GM04504 (cell line): ENCODE measurements at places on chromosomes 1 and 21.

- no peak for DNase-seq
These were observed 698 bp upstream of the UCK2 start for GRCh38 chr1:165826565-165827267.

- DNase-seq: no peak
These were observed 10.7 kb downstream of the AMPD2 start for GRCh38 chr1:109630081-109630897.

- no peak for DNase-seq
These were observed 286.1 kb downstream of the PCP4 start for GRCh38 chr21:40153351-40153750.

DNA sequence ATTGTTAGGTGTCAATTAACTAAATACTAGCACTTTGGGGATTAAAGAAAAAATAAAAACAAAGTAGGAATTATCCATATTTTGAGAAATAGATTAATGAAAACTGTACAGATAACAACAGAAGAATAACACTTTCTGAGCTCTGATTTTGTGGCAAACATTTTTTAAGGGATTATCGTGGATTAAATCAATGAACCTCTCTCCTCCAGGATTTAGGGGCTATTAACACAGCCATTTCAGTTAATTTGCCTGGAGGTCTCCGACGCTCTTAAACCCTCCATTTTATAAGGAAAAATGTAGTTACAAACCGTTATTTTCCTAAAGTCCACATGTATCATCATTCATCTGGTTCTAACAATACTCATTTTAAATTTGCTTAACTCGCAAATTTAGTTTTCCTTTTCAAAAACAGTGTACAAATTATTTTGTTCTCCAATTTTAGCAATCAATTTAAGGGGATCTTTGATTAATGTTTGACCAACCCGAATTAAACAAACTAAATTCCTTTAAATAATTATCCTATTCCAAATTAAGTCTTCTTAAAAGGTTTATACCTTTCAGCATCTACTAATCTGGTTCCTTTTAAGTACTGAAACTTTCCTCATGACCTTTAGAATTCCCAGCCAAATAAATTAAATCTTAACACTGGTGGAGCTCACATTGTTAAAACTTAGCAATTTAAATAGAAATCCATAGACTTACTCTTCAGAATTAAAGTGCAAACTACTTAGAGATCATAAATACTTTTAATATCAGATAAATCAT is 30.7 kb upstream of the RNF187 start:
- DNase-seq: no peak

DNA sequence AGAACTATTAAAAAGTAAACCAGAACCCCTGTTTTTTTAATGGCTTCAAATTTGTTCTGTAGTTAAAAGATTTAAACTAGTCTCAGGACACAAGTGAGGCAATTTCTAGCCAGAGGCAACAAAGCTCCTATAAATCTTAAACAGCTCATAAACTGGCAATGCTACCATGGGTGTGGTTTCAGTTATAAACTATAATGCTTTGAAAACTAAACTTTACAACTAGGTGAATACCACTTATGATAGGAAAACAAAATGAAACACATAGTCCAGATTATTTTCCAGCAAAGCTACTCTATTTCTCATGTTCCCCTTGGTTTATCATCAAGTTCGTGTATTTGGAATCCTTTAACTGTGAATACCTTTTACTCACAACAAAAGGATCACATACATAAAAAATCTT is 282.5 kb downstream of the VAV3 start:
- DNase-seq: peak; percentile 35

DNA sequence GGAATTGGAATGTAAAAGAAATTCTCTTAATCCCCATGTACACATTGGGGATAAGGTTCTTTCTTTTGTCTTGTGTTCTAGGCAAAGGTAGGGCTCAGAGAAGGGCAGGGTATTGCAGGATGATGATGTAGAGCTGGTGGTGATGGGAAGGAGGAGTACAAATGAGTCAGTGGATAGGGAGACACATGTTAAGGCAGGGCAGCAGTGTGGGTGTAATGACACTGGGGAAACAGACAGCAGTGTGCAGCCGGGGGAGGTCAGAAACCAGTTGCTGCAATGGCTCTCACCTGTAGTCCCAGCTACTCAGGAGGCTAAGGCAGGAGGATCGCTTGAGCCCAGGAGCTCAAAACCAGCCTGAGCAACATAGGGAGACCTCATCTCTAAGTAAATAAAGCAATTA is 5.1 kb downstream of the NLRP3 start:
- DNase-seq: no peak

- DNase-seq: no peak
These were observed 332.3 kb downstream of the COL11A1 start for GRCh38 chr1:102776071-102776470.

DNA sequence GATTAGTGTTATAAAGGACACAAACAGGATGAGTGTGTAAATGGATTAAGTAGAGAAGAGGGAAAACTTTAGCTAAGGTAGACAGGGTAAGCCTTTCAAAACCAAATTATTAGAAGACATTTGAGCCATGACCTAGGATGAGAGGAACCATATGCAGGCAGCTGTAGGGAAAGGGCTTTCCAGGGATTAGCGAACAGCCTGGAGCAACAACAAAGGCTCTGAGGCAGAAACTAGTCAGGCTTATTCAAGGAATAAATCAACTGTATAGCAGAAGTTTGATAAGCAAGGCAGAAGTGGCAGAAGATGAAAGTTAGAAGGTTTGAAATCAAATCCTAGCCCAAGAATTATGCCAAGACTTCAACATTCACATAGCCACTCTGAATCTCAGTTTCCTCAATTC is 21.3 kb downstream of the AIDA start:
- DNase-seq: no peak

- DNase-seq: no peak
These were observed 222.9 kb upstream of the CSF3R start for GRCh38 chr1:36705629-36706028.

DNA sequence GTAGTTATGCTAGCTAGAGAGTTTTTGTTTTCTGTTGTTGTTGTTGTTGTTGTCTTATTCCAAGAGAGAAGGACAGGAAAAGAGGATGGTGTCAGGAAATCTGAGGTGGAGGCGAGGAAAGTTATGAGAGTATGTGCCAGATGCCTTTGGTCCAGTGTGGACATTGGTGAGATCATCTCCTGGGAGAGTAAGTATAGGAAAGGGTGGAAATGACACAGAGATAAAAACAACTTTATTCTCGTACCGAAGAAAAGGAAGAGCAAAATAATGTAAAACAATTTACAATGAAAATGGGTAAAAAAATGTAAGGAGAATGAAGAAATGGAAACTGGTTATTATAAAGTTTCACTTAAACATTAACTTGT is 97.4 kb upstream of the ADGRL2 start:
- DNase-seq: peak; percentile 46

GRCh38 chr1:206023695-206024094 is at the start of gene CTSE:
Gene CTSE, minus strand, starts transcription at chr1:206023895. Its CDS starts 104 bp downstream, at chr1:206023791.
- DNase-seq: no peak

- DNase-seq: no peak
These were observed 198.4 kb downstream of the HHAT start for GRCh38 chr1:210527091-210527490.

- no peak for DNase-seq
These were observed 20.7 kb downstream of the DDX20 start for GRCh38 chr1:111776391-111776790.

- DNase-seq: no peak
These were observed 33.8 kb upstream of the SLC30A1 start for GRCh38 chr1:211612786-211613107.

DNA sequence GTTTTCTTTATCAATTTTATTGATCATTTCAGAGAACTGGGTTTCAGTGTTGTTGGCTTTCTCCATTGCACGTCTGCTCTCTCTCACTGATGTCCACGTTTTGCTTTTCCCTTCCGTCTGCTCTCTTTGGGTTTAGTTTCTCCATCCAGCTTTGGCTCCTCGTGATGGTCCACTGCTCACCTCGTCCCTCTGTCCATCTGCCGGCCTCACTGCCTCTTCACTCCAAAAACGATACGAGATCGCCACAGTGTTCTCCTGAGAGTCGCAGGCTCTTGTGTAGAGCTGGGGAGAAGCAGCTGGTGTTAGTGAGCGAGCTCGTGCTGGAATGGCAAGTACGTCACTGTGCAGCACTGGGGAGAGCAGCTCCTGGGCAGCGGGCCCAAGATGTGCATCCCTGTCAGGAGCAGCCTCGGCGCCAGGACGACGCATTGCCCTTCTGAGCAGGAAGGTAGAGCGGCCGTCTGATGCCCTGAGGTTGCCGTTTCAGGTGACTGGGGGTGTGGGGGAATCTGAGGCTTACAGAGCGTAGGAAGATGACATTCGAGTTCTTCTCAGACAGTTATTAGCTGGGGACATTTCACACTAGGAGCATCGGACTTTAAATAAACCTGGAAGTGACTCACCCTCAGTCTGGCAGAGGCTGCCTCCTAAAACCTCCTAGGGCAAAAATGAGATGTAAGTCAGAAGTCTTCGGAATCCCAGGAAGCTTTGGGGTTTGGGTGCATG is 31.4 kb upstream of the PCBP3 start:
- peak; percentile 49 for DNase-seq

DNA sequence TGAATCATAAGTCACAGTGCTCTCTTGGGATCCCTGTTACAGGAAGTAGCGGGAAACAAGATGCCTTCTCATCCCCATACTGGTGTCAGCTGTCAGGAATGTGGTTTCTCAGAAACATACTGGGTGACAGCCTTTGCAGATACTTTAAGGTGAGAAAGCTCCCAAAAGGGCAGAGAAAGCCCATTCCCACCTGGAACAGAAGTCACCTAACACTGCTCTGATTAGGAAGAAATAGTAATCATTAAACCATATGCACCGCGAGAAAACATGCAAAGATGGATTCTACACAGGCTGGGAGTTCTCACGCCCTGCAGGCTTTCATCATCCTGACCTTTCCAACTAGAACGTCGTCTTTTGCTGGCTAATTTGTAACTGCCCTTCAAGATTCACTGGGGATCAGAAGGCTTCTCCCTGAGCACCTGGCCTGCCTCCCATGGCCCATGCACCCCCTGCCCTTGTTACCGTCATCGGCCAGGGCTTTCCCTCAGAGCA is 46.2 kb upstream of the SLC44A3 start:
- peak; percentile 44 for DNase-seq

DNA sequence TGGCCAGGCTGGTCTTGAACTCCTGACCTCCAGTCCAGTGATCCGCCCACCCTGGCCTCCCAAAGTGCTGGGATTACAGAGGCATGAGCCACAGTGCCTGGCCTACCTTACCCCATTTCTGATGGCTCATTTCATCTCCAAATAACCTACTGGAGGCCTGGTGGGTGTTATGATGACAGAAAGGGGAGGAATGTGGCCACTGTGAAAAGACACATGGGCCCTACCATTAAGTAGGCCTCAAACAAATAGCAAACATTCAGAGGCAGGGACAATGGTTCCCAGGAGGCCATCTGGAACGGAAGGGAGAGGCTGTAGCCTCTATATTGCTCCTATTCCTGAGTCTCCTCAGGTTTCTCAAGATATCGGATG is 932 bp upstream of the FCRLA start:
- peak; percentile 58 for DNase-seq

GRCh38 chr1:115331558-115332331 is 6.3 kb downstream of the NGF start:
- no peak for DNase-seq

DNA sequence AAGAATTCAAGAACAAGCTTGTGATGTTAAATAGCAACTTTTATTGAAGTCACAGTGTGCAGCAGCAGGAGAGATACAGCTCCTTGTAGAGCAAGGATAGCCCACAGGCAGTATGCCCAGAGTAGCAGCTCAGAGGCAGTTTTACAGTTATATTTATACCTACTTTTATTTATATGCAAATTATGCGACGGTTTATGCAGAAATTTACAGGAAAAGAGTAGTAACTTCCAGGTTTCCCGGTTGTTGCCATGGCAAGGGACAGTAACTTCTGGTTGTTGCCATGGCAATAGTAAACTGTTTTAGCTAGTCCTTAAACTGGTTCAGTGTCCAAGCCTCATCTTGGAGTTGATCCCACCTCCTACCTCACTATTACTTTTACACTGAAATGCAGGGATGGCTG is 344.6 kb upstream of the LYPLAL1 start:
- DNase-seq: no peak
